ENCODE measurements at places on chromosomes 3 and 15. TPM values are rescaled to one million over a fixed set of nuclear protein-coding genes. Genes with fewer than 3 reads are reported as not detected.

SCAANT1 gene
- not detected for total RNA-seq

ARGFX gene
- total RNA-seq: not detected

CGNL1 gene
- 1.2 TPM for total RNA-seq

ECE2 gene
- total RNA-seq: not detected

TMPRSS7 gene
- total RNA-seq: not detected

STAC gene
- total RNA-seq: 0.88 TPM

DISP2 gene
- total RNA-seq: 0.30 TPM

TM6SF1 gene
- total RNA-seq: 2.5 TPM

SKIC8 gene
- 91.8 TPM for total RNA-seq

LRTM1 gene
- total RNA-seq: not detected

DUOXA2 gene
- not detected for total RNA-seq
